ENCODE measurements at places on chromosomes 13 and 19.

- DNase-seq, result no peak
Observed at GRCh38 chr13:96994017-96994857, at the start of gene OXGR1. TSS of gene OXGR1 (minus strand) at chr13:96994476. CDS start at chr13:96987759, 6,717 bp downstream.

GRCh38 chr13:29502391-29503008 lies 93.0 kb downstream of the SLC7A1 start:
- no peak for DNase-seq

- no peak for DNase-seq
Observed at GRCh38 chr19:15935167-15935702, 906 bp upstream of the CYP4F11 start.

DNA sequence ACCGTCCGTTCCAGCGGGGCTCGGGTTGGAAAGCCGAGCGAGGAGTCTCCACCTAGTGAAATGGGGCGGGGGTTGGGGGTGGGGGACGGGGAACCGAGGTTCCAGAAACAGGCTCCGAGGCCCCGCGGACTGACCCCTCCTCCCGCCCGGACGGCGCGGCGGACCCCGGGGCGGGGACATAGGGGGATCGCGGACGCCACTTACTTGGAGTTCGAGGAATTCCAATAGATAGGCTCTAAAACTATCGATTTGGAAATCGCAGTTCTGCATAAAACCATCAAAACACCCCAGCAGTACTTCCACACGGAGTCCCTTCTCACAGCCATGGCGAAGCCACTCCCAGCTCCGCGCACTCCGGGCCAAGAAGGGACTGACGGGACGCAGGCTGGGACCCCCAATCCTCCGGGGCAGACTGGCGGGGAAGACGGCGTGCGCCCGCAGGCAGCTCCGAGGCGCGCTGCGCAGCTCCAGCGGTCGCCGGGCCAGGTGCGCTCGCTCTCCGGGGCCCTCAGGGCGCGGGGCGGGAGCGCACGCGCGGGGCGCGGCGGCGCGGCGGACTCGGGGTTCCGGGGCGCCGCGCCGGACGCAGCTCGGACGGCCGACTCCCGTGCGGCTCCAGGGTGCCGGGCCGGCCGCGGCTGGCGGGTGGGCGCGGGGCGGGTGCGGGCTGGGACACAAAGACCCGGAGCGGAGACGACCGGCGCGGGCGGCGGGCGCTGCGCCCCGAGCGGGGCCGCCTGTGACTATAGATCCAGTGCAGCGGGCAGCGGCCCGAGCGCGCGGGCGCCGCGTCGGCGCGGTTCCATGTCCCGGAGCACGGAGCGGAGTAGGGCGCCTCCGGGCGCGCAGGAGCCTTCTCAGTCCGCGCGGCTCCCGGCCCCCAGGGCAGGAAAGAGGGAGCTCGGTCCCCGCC lies 567 bp downstream of the EFNB2 start:
- peak; percentile 9 for DNase-seq

DNA sequence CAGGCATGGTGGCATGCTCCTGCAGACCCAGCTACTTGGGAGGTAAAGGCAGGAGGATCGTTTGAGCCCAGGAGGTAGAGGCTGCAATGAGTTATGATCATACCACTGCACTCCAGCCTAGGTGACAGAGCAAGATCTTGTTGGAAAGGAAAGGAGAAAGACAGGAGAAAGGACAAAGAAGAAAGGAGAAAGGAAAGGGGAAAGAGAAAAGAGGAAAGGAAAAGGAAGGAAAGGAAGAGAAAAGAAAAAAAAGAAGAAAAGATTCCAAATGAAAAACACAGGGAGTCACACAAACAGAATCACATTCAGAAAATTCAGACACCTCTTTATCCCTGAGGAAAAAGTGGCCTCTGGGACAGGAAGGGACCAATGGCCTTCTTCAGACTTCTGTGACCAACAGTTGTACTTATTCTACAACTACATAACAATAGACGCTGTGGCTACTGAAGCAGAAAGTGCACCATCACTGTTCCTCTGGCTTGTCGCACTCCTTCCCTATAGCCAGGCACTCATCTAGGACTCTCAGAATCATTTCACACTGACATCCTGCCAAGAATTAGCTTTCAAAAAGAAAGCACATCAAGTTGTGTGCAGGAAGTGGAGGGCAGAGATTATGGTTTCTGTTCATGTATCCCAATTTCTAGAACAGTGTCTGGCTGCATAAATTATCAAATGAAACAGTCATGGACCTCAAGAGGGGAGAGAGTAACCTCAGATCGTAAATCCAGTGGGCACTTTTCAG lies 5.9 kb downstream of the MTMR6 start:
- no peak for DNase-seq

GRCh38 chr19:56690670-56691069 lies 19.1 kb upstream of the ZNF835 start:
- no peak for DNase-seq

DNA sequence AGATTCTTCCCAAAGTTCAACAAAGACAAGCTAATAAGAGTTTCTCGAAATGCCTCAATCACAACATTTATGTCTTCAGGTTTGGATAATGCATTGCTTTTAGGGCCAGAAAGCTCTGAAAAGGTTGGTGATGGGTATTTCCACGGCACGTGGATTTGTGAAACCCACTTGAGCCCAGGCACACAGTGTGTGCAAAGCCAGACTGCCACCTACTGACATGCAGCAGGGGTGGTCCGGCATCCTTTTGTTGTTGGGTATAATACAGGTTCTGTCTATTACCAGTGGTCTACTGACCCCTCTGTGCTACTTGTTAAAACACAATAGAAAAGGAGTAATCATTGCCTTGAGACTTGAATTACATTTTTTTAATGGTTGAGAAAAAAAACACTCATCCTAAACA lies 225.6 kb downstream of the RAP2A start:
- DNase-seq, result peak; percentile 4

GRCh38 chr13:48156466-48156865 lies 61.6 kb upstream of the MED4 start:
- peak; percentile 86 for DNase-seq

GRCh38 chr13:41608111-41608838 lies 150.9 kb downstream of the RGCC start:
- DNase-seq, result no peak

GRCh38 chr19:52214241-52214640 lies 24.4 kb downstream of the PPP2R1A start:
- no peak for DNase-seq

DNA sequence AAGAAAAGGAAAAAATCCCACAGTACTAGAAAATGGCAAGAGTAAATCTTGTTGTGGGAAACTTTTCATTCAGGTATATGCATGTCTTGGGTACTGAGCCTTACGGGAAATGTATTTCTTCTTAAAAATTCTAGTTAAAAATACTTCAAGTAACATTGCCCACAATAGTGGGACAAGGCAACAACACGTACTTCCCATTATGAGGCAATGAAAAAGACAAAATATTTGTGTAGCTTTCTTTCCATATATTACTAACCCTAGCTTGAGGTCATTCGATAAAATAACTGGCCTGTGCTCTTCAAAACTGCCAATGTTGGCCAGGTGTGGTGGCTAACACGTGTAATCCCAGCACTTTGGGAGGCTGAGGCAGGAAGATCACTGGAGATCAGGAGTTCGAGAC lies 99.2 kb downstream of the INSR start:
- no peak for DNase-seq

DNA sequence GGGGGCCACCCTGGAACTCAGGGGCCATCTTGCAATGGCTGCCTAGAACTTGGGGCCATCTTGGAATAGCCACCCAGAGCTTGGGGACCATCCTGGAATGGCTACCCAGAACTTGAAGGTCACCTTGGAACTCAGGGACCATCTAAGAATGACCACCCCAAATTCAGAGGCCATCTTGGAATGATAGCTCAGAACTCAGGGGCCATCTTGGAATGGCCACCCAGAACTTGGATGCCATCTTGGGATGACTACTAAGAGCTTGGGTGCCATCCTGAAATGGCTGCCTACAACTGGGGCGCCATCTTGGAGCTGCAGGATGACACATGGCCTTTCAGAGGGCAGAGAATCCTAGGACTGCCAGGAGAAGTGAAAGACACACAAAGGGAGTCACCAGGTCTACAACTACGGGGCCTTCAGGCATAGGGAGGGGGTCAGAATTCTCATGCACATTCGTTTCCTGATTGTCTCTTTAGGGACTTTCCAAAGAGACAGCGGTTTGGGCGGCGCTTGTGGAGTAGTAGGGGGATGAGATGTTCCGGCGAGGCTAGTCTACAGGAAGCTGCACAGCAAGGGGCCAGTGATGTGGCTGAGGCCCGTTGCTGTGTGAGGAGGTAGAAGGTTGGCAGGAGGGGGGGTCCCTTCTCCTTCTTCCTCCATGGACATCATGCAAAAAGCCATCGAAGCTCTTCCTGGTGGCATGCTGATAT lies 125.0 kb downstream of the IER2 start:
- peak; percentile 36 for DNase-seq

- DNase-seq, result no peak
Observed at GRCh38 chr13:49367640-49368422, 76.0 kb downstream of the CAB39L start.

DNA sequence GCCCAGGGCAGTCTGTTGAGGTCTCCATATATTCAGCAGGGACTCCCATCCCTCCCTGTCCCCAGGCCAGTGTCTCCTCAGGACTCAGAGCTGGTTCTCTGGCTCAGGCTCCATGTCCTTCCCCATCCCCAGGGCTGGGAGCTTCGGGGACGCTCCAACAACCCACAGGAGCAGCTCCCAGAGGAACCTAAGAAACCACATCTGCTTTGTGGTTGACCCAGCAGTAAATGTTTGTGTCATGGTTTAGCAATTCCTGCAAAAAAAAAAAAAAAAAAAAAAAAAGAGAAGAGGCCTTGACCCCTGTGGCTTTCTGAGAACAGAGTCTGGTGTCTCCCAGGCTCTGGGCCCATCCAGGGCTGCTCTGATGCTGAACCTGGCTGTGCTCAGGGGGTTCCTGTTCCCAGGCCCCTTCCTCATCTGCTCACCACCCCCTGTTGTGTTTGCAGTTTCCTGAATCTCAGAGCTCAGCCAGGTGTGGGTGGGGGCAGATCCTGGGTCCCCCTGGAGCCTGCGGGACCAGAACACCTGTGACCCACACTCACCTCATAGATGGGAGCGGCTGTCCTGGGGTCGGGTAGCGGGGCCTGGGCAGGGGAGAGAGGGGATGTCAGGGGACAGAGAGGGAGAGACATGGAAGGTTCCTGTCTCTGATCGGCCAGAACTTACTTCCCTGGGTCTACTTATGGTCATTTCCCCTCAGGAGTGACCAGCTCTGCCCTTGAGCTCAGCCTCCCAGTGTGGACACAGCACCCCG lies 25.2 kb upstream of the CEACAM1 start:
- no peak for DNase-seq

- peak; percentile 90 for DNase-seq
Observed at GRCh38 chr19:2096034-2096479, at the start of gene MOB3A. TSS of gene MOB3A (minus strand) at chr19:2096326. CDS start at chr19:2078560, 17,766 bp downstream.

DNA sequence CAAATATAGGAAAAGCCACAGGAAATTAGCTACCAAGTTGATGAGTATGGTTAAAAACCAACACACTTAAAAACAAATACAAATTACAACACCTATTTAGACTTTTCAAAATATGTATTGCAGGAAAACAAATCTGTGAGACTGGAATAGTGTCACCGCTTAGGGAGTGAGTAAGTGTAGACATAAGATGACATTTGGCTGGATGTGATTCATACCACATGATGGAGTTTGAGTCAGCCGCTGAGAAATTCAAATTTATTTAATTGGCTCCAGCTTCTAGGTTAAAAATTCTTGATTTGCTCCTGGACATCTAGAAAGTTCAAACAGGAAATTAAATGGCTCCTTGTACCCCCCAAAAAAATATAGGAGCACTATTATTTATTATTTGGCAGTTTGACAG lies 531.7 kb downstream of the SLITRK1 start:
- no peak for DNase-seq

DNA sequence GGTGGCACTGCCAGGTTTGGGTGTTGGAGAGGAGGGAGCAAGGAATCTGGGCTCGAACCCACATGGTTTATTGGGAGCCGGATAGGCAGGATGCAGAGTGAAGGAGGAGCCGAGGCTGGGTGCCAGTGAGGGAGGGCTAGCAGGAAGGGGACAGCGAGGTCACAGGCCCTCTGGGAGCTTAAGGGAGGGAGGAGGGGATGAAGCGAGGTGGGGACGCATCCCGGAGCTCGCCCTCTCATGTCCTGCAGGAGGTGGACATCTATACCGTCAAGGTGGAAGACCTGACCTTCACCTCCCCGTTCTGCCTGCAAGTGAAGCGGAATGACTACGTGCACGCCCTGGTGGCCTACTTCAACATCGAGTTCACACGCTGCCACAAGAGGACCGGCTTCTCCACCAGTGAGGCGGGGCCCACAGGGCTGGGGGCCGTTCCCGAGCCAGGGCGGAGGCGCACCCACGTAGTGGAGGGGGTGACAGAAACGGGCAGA lies 3.5 kb upstream of the ADM5 start:
- no peak for DNase-seq

DNA sequence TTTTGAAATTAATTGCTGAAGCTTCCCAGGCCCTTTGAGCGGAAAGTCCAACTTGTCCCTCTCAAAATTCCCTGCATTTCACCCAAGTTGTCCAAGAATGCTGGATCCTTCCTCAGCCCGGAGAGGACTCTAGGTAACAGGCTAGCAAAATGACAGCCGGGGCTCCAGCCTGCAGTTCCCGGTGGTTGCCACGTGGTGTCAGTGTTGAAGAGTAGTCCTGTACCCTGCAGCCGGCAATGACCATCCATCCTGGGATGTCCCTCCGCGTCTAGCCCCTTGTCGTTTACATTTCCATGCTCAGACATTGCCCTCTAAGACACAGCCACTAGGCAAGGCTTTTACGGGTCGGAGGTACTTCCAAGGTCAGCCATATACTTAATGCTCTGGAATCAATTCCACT lies 31.4 kb upstream of the MTIF3 start:
- peak; percentile 17 for DNase-seq

GRCh38 chr13:44648392-44649103 lies 72.4 kb upstream of the TSC22D1 start:
- DNase-seq, result peak; percentile 4

- no peak for DNase-seq
Observed at GRCh38 chr13:112722433-112723263, 32.8 kb downstream of the ATP11A start.

GRCh38 chr13:65470781-65471180 lies 1759.4 kb downstream of the PCDH9 start:
- no peak for DNase-seq

Measured in CD4-positive, alpha-beta T cell treated with Interleukin-12 subunit alpha and Interleukin-12 subunit beta, for 1 hour (primary cell).